GM23338 (cell line): ENCODE measurements at places on chromosomes 5 and 9.
A peak's percentile ranks its signal among the peaks of the same experiment; 100 is the strongest.

GRCh38 chr5:150562832-150563231, 54.9 kb downstream of the NDST1 start:
- H3K4me1 ChIP-seq: 0 out of 2 replicates have a peak, but pooled peaks cover 7% of the 10 kb centered on the region
- no peaks in the 10 kb centered on the region for H3K36me3 ChIP-seq
- no peak overlapping the region for H3K27ac ChIP-seq
- peak; percentile 79 for DNase-seq
- no peaks in the 10 kb centered on the region for H3K27me3 ChIP-seq
- no peak overlapping the region for H3K4me3 ChIP-seq

- H3K27ac ChIP-seq: no peak overlapping the region
- H3K4me3 ChIP-seq: no peak overlapping the region
- no peak for DNase-seq
- no peaks in the 10 kb centered on the region for H3K27me3 ChIP-seq
- peaks cover 75% of the 10 kb centered on the region for H3K36me3 ChIP-seq
These were observed 35.1 kb downstream of the SPTAN1 start for GRCh38 chr9:128587453-128587852.

DNA sequence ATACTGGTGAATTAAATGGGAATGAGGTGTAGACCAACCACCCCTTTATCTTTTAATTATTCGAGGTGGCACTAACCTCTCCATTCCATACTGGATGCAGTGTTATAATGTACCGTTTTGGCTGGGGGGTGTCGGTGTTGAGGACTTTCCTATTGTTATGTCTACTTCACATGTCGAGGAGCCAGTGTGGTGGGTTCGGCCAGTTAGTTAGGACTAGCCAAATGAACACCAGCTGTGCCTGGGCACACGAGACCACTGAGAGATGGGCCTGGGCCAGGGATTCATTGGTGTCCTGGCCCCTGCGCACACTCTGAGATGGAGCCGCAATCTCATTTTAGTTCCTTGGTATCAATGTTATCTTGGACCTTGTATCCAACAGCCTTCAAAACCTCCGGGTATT, 186.2 kb downstream of the CACNA1B start:
- H3K4me1 ChIP-seq: peaks cover 9% of the 10 kb centered on the region; the same call in 1 of the 2 replicates
- peaks cover 7% of the 10 kb centered on the region; the same call in 1 of the 2 replicates for H3K36me3 ChIP-seq
- no peak overlapping the region for H3K27ac ChIP-seq

- no peaks in the 10 kb centered on the region for H3K36me3 ChIP-seq
- H3K4me3 ChIP-seq: peak within 1 kb of the TSS; percentile 88
- DNase-seq: peak; percentile 97
- peaks cover 9% of the 10 kb centered on the region for H3K4me1 ChIP-seq
- no peak within 1 kb of the TSS for H3K27ac ChIP-seq
These were observed at the start of the genes C8G and FBXW5 for GRCh38 chr9:136944519-136945332. C8G (plus strand) TSS chr9:136945243; CDS start chr9:136945321, 78 bp downstream. FBXW5 (minus strand) TSS chr9:136944738; CDS start chr9:136944083, 655 bp downstream.

- H3K36me3 ChIP-seq: peaks cover 92% of the 10 kb centered on the region
- peak overlapping the region; percentile 42; the same call in 1 of the 2 replicates for H3K27ac ChIP-seq
- peaks cover 14% of the 10 kb centered on the region; the same call in 1 of the 2 replicates for H3K4me1 ChIP-seq
- DNase-seq: no peak
These were observed 8.3 kb downstream of the HNRNPH1 start for GRCh38 chr5:179615203-179615602.

GRCh38 chr5:14718778-14719177, 54.3 kb downstream of the OTULIN start:
- H3K4me3 ChIP-seq: no peak overlapping the region
- no peak for DNase-seq

DNA sequence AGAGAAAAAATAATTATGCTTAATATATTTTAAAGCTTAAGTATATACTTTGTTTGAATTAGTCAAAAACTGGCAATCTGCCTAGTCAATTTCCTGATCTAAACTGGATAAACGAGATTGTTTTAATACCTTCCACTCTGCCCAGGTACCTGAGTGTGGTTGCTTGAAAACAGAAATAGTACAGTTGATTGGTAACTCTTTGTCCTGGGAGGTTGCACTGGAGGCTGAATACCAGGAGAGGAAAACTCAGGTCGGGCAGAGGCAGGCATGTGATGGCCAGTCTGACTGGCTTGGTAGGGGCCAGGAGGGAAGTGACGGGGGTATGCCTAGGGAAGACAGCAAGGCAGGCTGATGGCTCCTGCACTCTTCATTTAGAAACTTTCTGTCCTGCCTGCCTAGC, 80.2 kb downstream of the PIK3R1 start:
- H3K27ac ChIP-seq: no peak overlapping the region
- no peak overlapping the region for H3K4me3 ChIP-seq
- DNase-seq: no peak
- no peaks in the 10 kb centered on the region for H3K27me3 ChIP-seq

DNA sequence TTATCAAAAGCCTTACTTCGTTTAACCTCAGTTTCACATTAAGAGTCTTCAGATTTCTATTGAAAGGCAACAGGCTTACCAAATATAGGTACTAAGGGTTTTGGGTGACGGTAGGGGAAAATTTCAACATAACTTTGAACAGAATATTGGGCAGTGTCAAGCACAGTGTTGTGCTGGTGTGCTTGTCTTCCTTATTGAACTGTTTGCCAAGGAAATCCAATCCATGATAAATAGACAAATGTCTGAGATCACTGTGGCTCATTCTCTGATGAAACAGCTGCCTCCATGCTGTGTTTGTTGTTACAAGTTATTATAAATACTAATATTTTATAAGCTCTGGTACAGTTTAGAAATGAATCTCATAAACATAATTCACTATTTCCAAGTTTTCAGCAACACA, 730.1 kb downstream of the NR2F1-AS1 start:
- DNase-seq: no peak
- H3K27me3 ChIP-seq: no peaks in the 10 kb centered on the region
- H3K27ac ChIP-seq: no peak overlapping the region
- no peak overlapping the region for H3K4me3 ChIP-seq

GRCh38 chr9:127165116-127165515, 42.7 kb upstream of the ANGPTL2 start:
- DNase-seq: no peak
- no peaks in the 10 kb centered on the region for H3K27me3 ChIP-seq
- H3K36me3 ChIP-seq: no peaks in the 10 kb centered on the region
- H3K4me3 ChIP-seq: no peak overlapping the region
- H3K4me1 ChIP-seq: peaks cover 5% of the 10 kb centered on the region; the same call in 1 of the 2 replicates
